ENCODE measurements at places on chromosomes 6 and 20.

DNA sequence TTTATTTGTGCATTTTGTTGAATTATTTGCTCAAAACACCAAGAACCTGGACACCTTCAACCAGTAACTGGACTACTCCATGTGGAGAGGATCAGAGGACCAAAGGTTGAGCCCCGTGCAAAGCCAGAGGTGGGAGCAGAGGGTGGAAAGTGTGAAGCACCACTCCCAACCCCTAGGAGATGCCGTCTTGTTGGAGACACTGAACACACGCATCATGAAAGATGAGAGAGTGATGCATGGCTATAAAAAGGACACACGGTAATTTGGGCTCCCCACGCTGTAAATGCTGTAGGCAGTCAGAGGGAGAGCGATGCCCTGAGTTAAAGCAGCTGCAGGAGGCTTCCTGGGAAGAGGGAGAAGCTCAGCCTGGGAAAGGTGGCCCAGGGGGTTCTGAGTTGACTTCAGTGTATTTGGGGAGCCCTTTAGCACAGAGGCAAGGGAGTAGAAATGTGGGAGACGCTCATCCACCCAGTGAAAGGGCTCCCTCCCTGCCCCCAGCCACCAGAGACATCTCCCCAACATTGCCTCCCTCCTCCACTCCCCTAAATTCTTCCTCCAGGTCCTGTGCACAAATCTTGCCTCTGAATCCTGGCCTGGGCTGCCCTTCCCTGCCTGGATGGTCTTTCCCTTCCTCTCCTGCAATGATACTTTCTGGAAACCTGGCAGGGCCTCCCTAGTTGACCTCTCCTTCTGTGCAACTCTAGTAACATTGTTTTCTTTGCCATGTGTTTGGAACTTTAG lies 55.8 kb upstream of the IYD start:
- no peak for DNase-seq

DNA sequence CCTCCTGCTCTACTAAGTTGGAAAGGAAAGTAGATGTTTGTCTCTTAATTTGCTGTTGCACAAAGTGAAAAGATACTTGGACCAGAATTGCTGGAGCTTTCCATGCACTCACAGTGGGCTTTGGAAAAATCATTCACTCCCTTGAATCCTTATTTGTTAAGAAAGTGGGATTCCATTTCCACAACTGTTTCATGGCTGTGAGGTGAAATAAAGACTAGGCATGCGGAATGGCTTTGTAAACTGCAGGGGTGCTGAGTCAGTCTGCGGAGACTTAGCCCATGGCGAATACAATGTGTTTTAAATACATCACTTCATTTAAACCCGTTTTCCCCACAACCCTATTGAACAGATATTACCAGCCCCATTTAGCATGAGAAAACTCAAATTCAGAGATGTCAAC lies 36.8 kb upstream of the CLDN20 start:
- DNase-seq: peak; percentile 26

DNA sequence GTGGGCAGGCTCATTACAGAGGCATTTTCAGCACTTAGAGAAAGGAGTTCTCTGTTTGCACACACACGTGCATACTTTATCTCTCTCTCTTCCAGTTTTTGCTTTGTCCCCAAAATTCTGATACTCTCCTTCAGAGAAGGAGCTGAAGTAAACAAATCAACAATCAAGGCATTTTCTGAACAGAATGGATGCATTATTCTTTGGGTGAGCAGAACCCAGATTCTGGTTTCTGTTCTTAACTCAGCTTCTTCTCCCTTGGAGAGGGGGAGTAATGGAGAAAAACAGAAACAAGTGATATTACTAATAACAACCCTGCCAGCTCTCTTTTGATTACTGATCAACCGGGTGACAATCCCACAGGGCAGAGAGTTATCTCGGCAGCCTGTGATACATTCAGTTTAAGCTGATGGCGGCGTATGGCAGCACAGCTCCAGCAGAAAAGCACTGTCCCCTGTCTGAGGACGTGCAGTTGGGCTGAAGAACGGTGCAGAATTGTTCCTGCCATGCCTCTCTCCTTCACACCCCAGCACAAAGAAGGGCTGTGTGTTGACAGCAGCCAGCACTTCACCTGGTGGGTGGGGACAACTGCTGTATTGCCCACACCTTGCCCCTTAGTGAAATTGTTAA lies 47.3 kb upstream of the SASH1 start:
- no peak for DNase-seq

- DNase-seq: no peak
Observed at GRCh38 chr20:49420292-49420691, 62.2 kb downstream of the KCNB1 start.

GRCh38 chr6:89087881-89088280 lies 7.3 kb downstream of the PNRC1 start:
- no peak for DNase-seq

DNA sequence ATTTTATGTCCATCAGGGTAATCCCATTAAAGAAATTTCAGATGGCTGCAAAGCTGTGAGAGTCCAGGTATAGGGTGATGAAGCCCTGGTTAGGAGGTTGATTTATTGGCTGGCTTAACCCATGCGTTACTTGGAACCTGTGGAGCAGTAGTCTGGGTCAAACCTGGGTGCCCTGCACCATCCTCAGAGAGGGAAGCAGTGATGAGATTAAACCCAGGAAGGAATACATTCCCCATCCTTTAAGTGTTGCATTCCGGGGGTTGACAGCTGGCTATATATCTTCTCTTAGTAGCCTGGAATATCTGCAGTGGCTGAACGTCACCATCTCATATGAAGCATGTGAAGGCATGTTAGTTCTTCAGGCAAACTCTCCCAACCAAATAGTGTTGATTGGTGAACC lies 44.9 kb upstream of the JAG1 start:
- no peak for DNase-seq

- peak; percentile 73 for DNase-seq
Observed at GRCh38 chr6:125301435-125302391, at the start of gene HDDC2. HDDC2 (minus strand) TSS chr6:125301967; CDS start chr6:125301932, 35 bp downstream.

GRCh38 chr20:51162015-51162414 lies 139.1 kb upstream of the KCNG1 start:
- no peak for DNase-seq

- DNase-seq: no peak
Observed at GRCh38 chr6:35469751-35470662, 1.8 kb downstream of the RPL10A start.

- DNase-seq: peak; percentile 86
Observed at GRCh38 chr20:61588411-61589385, 336.6 kb downstream of the CDH4 start.

GRCh38 chr20:20491110-20491783 lies 123.3 kb downstream of the INSM1 start:
- peak; percentile 51 for DNase-seq

DNA sequence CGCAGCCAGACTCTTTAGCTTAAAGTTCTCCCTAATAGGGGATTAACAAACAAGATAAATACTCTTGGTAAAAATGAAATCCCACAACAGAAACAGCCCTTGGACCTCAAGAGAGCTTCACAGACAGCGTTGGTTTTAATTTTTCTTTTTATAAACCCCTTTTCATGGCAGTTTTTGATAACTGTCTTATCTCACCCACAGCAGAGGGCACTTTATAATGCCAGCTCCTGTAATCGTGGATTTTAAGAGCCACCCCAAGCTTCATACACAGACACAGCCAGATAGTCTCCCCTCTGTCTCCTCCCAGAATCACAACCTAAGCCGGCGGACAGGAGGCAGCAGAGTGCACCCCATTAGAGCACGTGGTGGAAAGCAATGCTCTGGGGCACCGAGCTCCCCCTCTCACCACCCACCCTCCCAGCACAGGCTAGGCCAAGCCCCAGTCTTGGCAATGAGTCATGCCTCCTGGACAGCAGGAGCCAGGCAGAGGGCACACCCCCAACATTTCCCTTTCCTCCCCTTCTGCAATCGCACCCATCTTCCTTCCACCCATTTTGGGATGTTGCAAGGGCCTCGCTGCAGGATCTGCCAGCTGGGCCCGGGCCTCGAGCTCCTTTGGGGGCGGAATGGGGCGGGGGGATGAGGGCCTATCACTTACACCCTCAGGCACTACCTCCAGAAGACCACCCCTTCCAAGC lies 2.4 kb downstream of the JAG1 start:
- peak; percentile 96 for DNase-seq

DNA sequence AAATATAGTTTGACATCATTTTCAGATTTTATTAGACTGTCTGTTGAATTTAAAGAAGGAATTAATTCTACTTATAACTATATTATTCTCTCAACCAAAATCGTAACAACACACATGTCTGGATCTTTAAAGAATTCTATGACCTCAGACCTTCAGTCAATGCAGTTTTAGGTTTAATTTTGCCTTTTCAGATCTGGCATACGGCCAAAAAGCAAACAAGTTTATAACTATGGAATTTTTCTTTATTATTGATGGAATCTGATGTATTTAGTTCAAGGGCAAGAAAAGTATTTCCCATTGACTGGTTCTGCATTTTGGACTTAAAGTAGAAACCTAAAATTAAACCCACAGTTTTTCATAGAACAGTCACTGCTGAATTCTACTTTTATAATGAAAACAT lies 233.4 kb downstream of the EYA4 start:
- peak; percentile 3 for DNase-seq

- peak; percentile 35 for DNase-seq
Observed at GRCh38 chr6:30685157-30686008, 1.1 kb downstream of the PPP1R18 start.

DNA sequence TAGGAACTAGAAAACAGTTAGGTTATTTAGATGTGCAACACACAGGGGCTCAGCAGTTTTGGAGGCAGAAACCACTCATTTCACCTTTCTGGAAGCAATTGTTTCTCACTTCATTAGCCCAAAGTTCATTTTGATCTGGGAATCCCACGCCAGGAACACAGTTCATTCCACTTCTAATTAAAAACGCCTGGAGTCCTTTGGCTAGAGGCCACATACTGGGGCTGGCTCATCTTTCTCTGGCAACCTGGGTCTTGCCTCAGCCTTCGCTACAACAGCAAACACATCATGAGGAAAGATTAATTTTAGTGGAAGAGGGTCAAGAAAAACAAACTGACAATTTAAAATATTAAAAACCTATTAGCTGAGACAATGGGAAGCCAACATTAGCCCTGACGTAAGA lies 69.7 kb downstream of the RFPL4B start:
- peak; percentile 77 for DNase-seq

DNA sequence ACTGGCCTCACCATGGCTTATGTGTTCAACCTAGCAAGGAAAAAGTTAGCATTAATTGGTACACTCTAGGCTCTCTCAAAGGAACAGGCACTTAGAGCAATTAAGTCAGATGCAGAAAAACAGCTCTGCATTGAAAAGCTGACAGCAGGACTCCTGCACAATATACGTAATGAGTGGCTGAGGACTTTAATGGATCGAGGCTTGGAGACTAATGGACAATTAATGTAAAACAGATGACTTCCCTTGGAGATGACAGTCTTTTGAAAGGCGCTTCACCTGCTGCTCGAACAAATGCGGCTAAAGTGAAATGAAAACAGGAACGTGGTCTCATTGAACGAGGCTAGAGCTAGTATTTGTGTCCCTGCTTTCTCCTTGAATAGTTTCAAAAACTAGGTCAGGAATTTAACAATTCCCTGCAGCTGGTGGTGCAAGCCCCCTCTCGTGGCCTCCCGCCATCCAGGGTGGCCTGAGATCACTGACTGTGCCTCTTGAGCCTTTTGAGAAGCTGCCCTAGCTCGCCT lies 137.1 kb downstream of the ELOVL4 start:
- peak; percentile 1 for DNase-seq

- DNase-seq: no peak
Observed at GRCh38 chr6:158168040-158168289, at the start of gene SERAC1. SERAC1 (minus strand) TSS chr6:158168262; CDS start chr6:158158363, 9,899 bp downstream.

GRCh38 chr6:6588064-6588923 lies at the start of gene LY86:
LY86 (plus strand) TSS chr6:6588720; CDS start chr6:6588735, 15 bp downstream.
- DNase-seq: peak; percentile 4

GRCh38 chr6:163031931-163032330 lies 304.2 kb downstream of the PACRG start:
- DNase-seq: no peak

GRCh38 chr6:126388104-126388598 lies 48.2 kb downstream of the CENPW start:
- no peak for DNase-seq

DNA sequence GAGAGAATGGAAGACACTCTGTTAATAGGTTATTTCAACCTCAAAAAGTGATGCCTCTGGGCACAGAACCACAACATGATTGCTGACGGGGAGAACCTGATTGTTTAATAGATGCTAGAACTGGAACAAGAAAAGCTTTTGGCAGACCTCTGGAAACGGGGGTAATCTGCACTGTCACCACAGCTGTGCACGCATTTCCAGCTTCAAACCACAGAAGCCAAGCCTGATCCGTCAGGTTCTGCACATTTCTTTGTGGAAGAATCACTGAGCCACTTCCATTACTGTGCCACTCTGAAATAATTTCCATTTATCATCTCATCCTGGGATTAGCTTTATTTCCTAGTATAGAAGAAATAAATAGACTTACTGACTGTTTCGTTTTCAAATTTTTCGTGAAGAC lies 309.3 kb downstream of the FARS2 start:
- DNase-seq: no peak

DNA sequence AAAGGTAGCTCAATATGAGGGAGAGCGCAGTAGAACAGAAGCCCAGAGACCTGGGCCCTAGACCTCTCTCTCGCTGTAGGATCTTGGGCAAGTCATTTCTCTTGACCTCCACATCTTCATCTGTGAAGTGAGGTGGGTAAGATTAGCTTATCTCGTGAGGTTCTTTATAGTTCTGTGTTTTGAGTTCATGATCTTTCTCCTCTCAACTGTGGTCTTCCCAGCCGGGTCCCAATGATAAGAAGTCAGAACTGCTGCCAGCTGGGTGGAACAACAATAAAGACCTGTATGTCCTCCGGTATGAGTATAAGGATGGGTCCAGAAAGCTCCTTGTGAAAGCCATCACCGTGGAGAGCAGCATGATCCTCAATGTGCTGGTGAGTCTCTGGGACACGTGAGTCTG lies 6.9 kb downstream of the PSMF1 start:
- DNase-seq: no peak

DNA sequence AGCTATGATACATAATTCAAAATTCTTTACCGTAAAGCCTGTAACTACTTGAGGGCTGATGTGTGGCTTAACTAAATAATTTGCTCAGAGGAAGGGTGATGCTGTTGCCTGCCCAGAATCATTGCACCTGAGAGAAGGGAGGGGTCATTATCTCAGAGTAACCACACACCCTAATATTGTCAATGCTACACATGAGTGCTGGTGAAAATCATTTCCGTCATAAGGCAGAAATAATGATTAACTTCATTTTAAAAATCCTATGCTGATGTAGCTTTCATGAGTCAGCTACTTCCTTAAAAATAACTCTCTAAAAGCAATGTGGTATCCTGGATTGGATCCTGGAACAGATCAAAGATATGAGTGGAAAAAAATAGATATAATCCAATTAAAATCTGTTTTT lies 146.4 kb upstream of the FAM83B start:
- DNase-seq: no peak

DNA sequence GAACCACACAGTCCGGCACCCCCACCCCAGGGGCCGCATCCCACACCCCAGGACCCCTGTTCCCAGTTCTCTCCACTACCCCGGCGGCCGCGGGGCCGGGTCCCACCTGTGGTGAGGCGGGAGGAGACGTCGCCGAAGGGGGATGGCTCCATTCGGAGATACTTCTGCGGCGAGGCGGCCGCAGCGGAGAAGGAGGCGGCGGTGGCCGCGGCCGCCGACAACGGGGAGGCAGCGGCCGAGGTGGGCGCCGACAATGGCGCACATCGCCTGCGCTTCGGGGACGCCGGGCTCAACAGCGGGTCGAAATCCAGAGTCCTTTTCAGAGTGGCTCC lies 723 bp downstream of the AKIRIN2 start:
- no peak for DNase-seq

- DNase-seq: peak; percentile 19
Observed at GRCh38 chr6:129567374-129567773, 142.6 kb downstream of the ARHGAP18 start.

GRCh38 chr20:52899041-52899608 lies 73.0 kb upstream of the TSHZ2 start:
- no peak for DNase-seq
